ENCODE measurements at places on chromosomes 3 and 15.

DNA sequence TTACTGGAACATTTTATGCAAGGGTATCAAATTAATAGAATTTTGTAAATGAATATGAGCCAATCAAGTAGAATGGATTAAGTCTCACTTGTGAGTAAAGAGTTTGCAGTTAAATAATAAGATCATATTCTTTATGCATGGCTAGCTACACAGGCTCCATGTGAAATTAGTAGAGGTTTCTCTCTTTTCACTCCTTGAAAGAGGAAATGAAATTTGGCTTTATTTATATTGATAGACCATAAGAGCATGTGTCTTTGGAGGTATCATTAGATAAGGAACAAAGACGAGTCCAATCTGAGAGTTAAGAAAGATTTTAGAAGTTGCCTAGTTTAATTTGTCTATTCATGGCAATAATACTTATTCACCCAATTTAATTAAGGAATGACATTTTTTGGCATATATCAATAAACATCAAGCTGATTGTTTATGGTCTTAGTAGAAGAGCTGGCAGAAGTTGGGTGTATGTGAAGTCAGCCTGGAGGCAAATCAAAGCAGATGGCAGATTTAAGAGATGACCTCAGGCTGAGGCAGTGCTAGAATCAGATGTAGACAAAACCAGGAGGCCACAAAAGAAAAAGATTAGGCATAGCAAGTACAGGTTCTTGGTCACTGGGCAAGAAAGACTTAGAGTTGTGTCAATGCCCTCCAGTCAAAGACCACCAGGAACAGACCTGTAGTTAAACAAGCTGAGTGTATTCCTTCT is 406.5 kb upstream of the ARHGEF26 start:
- no peak for DNase-seq

DNA sequence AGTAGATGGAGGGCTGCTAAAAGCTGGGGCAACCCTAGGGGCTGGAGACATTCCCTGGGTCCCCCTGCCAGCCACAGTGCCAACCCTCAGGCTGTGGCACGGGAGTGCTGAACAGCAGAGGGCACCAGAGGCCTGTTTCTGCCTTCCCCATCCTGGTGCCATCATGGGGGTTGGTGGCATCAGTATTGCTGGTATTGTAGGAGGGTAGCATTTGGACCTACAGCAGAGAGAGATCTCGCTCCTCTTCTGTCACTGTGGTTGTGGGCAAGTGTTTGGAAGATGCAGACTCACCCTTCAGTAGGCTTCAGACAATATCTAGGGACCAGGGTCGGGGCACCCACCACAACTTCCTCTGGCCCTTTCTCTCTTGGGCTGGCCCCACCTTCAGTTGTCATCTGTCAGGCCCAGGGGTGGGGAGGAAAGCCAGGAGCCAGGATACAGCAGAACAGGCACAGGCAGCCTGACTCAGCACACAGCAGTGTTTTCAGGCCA is 123.5 kb downstream of the RPLP1 start:
- DNase-seq = peak; percentile 84

GRCh38 chr3:53145713-53146080 is 15.3 kb upstream of the PRKCD start:
- DNase-seq = no peak

GRCh38 chr3:16359331-16359730 is 94.3 kb downstream of the OXNAD1 start:
- DNase-seq = no peak

DNA sequence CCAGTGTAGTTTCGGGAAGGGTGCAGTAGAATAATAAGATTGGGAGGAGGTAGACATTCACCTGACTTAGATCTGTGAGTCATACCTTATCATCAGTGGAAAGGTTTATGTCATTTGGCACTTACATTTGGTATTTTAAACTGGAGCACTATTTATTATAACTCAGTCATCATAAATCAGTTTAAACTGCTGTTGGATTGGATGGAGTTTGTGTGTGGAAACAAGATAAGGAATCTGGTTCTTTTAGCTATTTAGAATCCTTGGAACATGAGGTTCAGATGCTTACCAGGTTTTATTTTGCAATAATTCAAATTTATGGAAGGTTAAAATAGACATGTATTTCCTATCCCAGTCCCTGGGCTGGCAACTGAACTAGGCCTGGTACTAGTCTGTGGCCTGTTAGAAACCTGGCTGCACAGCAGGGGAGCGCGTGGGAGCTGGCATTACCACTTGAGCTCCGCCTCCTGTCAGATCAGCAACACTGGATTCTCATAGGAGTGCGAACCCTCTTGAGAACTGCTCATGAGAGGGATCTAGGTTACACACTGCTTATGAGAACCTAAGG is 34.5 kb downstream of the ZFAND6 start:
- no peak for DNase-seq

- DNase-seq = no peak
Measured at GRCh38 chr15:84810073-84810840, 6.9 kb upstream of the ALPK3 start.

GRCh38 chr3:52232279-52233107 is 6.5 kb downstream of the TWF2 start:
- no peak for DNase-seq

Data from Ammon's horn (tissue), 1 donor.